Stimulated activated CD8-positive, alpha-beta memory T cell treated with anti-CD3 and anti-CD28 coated beads, Interleukin-4, amount 100 ng/mL, for 1 hour (primary cell): ENCODE measurements at places on chromosomes 12 and 14.

DNA sequence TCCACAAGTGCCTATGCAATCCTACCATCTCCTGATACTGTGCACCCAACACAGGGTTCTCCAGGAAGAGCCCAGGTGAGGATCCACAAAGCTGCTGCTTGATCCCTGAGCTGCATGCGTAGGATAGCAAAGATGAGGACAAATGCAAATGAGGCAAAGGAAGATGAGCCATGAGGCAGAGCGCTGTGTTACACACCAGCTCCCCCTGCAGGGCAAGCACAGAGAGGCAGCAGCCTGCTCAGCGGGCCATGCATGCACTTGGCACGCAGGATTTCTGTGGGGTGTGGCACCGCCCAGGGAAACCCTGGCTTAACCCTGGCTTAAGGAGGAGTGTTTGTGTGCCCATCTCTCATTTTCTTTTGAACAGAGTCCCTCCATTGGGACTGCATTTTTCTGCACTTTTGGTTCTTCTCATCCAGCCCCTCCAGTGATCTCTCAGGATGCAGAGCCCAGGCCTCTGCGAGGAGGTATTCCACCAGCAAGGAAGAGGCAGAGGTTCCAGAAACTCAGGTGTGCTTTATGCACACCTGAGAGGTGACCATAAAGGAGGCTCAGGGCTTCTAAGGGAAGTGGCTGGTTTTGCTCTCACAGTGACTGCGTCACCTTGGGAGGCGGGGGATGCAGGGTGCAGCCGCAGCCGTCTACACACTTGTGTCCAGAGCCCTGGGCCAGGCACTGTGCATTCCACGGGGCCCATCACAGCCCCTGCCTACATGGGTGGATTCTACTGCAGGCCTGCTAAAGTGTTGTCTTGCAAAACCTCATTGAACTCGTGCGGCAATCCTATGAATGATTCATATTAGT lies 973.3 kb upstream of the TMEM132C start:
- DNase-seq = no peak

GRCh38 chr12:89481213-89481914 lies 43.2 kb downstream of the GALNT4 start:
- no peak for DNase-seq

DNA sequence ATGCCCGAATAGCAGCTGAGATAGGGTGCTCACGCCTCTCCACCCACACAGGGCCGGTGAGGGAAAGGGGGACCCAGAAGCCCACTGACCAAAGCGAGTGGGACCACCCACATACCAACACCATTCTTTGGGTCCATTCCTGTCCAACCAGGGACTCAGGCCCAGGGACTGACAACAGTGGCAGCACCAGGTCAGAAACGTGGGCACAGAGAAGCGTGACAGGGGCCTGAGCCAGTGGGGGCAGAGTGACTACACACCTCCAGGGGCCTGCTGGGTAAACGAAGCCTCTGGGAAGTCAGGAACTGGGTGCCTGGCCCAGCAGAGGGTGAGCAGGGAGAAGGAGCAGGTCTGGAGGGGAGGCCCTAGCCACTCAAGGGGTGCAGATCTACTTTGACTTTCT lies 13.7 kb downstream of the SPRYD3 start:
- DNase-seq = no peak

DNA sequence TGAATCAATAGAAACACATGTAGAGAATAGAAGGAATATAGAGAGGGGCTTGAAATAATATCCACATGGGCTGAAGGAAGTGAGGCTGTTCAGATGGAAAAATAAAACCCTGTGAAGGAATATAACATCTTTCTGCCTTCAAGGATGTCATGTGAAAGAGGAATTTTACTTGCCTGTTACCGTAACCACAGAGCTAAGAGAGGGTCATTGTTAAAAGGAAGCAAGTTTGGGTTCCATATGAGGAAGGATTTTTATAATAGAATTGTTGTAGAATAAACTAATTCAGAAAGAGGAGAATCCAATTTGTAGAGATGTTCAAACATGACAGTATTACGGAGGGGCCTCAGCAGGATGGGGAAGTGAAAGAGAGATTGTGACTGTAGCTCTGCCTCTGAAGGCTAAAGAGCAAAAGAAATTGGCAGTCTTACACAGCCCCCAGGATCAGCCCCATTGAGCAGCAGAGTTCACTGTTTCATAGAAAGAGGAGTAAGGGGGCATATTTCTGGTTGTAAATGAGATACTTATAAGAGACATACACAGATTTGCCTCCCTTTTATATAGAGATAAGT lies 41.8 kb upstream of the PTPRR start:
- no peak for DNase-seq

GRCh38 chr12:29025937-29026336 lies 123.1 kb upstream of the FAR2 start:
- DNase-seq = no peak

GRCh38 chr12:32115404-32116104 lies 8.9 kb downstream of the BICD1 start:
- no peak for DNase-seq

- DNase-seq = no peak
Measured at GRCh38 chr12:52085682-52086180, 6.2 kb downstream of the SMIM41 start.

DNA sequence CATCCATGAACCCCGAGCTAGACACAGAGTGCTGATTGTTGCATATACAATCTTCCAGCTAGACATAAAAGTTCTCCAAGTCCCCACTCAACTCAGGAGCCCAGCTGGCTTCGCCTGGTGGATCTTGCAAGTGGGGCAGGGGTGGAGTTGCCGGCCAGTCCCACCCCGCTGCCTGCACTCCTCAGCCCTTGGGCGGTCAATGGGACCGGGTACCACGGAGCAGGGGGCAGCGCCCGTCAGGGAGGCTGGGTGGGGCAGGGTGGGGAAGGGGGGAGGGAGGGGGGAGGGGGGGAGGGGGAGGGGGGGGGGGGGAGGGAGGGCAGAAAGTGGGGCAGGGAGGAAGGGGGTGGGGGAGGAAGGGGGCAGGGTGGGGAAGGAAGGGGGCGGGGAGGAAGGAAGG lies 63.0 kb downstream of the CCDC60 start:
- no peak for DNase-seq

DNA sequence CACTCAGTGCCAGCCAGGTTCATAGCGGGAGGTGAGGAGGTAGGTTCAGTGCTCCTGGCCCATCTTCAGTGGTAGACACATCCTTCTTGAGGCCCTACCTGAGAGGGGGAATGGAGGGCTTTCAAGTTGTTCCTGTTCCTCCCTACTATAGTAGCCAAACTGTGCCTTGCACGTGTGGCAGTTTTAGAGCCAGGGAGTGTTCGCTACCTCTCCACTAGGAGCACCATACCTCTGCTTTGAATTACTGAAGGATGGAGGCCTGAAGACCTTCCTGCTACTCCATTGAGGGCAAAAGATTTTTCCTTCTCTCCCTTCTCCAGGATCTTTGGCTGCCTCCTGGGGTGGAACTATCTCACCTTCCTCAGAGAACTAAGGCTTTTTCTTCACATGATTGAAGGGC lies 5.9 kb upstream of the ALG10 start:
- no peak for DNase-seq

GRCh38 chr14:40656311-40656710 lies 950.4 kb upstream of the LRFN5 start:
- no peak for DNase-seq
